ENCODE measurements at places on chromosomes 3 and 15. TPM values are rescaled to one million over a fixed set of nuclear protein-coding genes. Genes with fewer than 3 reads are reported as not detected.

Gene CX3CR1
- not detected for total RNA-seq

Gene GRK7
- total RNA-seq: 0.12 TPM

GRCh38 chr15:51647128-51647562 lies 24.6 kb upstream of the DMXL2 start:
- no peaks in the 10 kb centered on the region for H3K27me3 ChIP-seq
- H3K36me3 ChIP-seq: no peaks in the 10 kb centered on the region
- H3K4me3 ChIP-seq: no peak overlapping the region
- DNase-seq: peak; percentile 79
- H3K4me1 ChIP-seq: peaks cover 4% of the 10 kb centered on the region
- no peak overlapping the region for H3K27ac ChIP-seq

DNA sequence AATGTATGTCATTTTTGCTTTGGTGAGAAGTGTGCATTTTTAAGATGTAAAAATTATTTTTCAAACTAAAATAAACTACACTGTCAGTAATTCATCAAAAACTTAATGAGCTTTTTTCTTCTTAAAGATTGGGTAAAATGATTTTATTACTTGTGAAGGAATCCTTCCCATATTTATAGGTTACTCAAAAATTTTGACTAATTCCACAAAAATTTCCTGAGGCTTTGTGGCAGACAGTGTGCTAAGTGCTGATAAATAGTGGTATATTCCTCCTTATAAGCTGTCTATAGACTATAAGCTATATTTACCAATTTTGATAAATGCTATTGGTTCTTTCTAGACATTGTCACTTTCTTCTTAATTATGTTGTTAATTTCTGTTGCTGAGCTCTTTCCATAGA lies 284.5 kb upstream of the SEMA6D start:
- H3K4me1 ChIP-seq: peaks cover 15% of the 10 kb centered on the region
- no peak overlapping the region for H3K4me3 ChIP-seq
- no peak overlapping the region for H3K27ac ChIP-seq

Gene CMTM8
- total RNA-seq: 5.2 TPM

Measured in PC-3 (cell line).